Spleen (tissue), 13 donors: ENCODE measurements at places on chromosomes 12 and 14. TPM values are rescaled to one million over a fixed set of nuclear protein-coding genes. Genes with fewer than 3 reads are reported as not detected.

- DNase-seq, result no peak
- peaks cover 89% of the 10 kb centered on the region for H3K4me1 ChIP-seq
- no peaks in the 10 kb centered on the region for H3K36me3 ChIP-seq
Observed at GRCh38 chr12:108724054-108724889, 7.0 kb downstream of the CORO1C start.

DNA sequence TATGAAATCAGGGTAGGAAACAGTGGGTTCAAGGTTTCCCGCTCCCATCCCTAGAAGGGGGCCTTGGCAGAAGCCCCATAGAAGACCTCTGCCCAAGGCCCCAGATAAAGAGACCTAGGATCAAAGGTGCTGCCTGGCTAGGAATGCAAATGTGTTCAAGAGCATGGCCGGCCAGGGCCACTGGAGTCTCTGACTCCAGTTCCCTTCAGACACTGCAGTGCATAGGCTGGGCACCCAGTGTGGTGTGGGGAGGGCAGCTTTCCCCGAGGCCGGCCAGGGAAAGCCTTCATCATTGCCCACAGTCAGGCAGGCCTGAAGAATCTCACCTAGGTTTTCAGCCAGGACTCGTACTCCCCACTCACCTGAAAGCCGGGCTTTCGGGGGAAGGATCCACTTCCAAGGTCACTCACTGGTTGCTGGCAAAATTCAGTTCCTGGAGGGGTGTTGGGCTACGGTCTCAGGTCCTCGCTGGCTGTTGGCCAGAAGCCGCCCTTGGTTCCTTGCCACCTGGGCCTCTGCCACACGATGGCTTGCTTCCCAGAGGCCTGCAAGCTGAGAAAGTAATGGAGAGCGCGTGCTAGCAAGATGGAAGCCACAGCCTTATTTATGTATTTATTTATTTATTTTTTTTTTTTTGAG lies 9.7 kb upstream of the PEBP1 start:
- no peak overlapping the region for H3K4me3 ChIP-seq
- H3K27ac ChIP-seq, result peak overlapping the region; percentile 42
- H3K4me1 ChIP-seq, result no peaks in the 10 kb centered on the region

- no peaks in the 10 kb centered on the region for H3K27me3 ChIP-seq
- DNase-seq, result no peak
- H3K4me3 ChIP-seq, result no peak overlapping the region
- H3K27ac ChIP-seq, result no peak overlapping the region
- H3K4me1 ChIP-seq, result no peaks in the 10 kb centered on the region
Observed at GRCh38 chr12:101604132-101604531, 9.4 kb downstream of the MYBPC1 start.

DNA sequence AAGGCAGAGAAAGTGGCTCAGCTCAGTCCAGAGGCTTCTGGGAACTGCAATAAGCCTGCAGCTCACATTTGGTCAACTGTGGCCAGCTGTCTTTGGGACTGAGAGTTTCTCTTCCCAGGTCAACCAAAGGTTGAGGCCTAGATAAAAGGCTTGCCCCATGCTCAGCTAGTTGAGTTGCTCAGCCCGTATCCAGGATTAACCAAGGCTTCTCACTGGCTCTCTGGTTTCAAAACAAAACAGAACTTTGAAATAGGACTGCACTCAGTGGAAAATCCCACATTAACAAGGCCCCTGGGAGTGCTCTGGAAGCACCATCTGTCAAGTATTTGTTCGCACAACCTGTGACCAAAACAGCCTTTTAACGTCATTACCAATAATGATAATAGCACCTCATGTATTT lies 40.3 kb upstream of the NUAK1 start:
- no peak overlapping the region for H3K4me3 ChIP-seq
- H3K27ac ChIP-seq, result no peak overlapping the region
- H3K27me3 ChIP-seq, result peaks cover 23% of the 10 kb centered on the region

- no peaks in the 10 kb centered on the region for H3K36me3 ChIP-seq
- DNase-seq, result no peak
- H3K27ac ChIP-seq, result peak overlapping the region; percentile 75
- no peak overlapping the region for H3K4me3 ChIP-seq
- no peaks in the 10 kb centered on the region for H3K27me3 ChIP-seq
Observed at GRCh38 chr12:96421014-96421413, 20.8 kb upstream of the CDK17 start.

- H3K4me1 ChIP-seq, result no peaks in the 10 kb centered on the region
- DNase-seq, result no peak
- H3K4me3 ChIP-seq, result no peak overlapping the region
- no peaks in the 10 kb centered on the region for H3K27me3 ChIP-seq
Observed at GRCh38 chr14:98498019-98498885, 773.7 kb downstream of the BCL11B start.

GRCh38 chr14:60514741-60515491 lies 6.0 kb downstream of the SIX6 start:
- peaks cover 16% of the 10 kb centered on the region for H3K4me1 ChIP-seq
- no peaks in the 10 kb centered on the region for H3K36me3 ChIP-seq
- H3K4me3 ChIP-seq, result peak overlapping the region; percentile 30
- DNase-seq, result no peak

DNA sequence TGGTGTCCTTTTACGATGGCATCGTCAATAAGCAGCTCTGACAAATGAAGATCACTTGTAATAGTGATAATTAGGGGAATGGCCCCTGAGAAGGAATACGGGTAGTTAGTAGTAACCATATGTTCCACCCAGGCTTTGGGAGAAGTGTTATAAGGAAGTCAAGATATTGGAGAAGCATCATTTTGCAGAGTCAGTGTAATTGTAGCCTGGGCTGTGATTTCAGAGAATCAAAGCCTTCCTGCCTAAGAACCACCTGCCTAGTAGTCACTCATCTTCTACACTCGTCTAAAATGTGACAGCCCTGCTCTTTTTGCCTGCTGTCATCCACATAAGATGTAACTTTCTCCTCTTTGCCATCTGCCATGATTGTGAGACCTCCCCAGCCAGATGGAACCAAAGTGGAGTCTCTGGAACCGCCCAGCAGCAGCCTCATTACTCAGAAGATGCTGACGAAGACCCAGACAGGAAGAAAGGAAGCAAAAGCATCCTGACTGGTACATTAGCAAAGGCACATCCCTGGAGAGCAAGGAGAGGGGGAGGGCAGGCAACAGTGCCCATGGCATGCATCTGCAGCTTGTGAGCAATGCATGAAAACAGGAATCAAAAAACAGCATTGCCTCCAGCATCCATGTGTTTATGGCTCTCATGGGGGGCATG lies 12.6 kb upstream of the EDDM3A start:
- H3K36me3 ChIP-seq, result no peaks in the 10 kb centered on the region
- no peaks in the 10 kb centered on the region for H3K27me3 ChIP-seq
- DNase-seq, result no peak

- H3K4me1 ChIP-seq, result peaks cover 42% of the 10 kb centered on the region
- H3K4me3 ChIP-seq, result peak overlapping the region; percentile 30
- DNase-seq, result no peak
- peaks cover 67% of the 10 kb centered on the region for H3K27me3 ChIP-seq
Observed at GRCh38 chr14:60514378-60514740, 5.4 kb downstream of the SIX6 start.

DNA sequence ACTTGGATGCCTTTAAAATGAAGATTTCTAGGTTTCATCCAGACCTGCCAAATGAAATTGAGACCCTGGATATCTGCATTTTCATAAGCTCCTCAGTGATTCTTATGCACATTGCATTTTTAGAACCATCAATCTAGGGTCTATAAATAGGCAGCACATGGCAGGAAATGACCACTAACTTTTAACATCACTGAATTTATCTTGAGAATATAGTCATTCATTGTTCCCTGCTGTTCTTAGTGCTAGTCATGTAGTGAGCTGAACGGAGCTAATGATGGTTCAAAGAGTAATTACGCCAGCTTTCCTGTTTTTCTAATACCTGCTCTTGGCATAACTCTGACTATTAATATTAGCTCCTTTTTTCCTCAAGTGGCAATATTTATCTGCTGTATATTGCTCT lies 91.6 kb downstream of the TPH2 start:
- H3K36me3 ChIP-seq, result no peaks in the 10 kb centered on the region
- no peaks in the 10 kb centered on the region for H3K4me1 ChIP-seq
- H3K27ac ChIP-seq, result no peak overlapping the region
- DNase-seq, result no peak
- no peaks in the 10 kb centered on the region for H3K27me3 ChIP-seq

DNA sequence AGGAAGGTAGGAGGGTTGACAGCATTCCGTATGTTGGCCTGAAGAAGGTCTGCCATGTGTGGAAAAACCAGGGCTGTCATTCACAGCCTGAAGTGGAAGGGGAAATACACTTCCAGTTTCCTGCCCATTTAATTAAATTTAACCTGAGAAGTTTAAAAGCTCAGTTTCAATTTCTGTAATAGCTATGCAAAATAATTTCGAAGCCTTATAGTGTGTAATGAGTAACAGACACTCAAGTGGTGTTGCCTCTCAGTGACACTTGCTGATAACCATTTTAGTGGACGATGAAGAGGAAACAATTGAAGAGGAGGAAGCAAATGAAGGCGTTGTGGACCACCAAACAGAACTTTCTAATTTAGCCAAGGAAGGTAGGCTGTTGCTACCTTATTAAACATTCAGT lies 44.8 kb downstream of the EP400 start:
- H3K27ac ChIP-seq, result no peak overlapping the region
- DNase-seq, result no peak
- H3K27me3 ChIP-seq, result no peaks in the 10 kb centered on the region
- no peaks in the 10 kb centered on the region for H3K36me3 ChIP-seq
- no peaks in the 10 kb centered on the region for H3K4me1 ChIP-seq
- no peak overlapping the region for H3K4me3 ChIP-seq

Gene MUCL1
- not detected for total RNA-seq

Gene KRT5
- 0.29 TPM for total RNA-seq

Gene STYK1
- 0.56 TPM for total RNA-seq

Gene EPYC
- total RNA-seq, result not detected

Gene GCH1
- total RNA-seq, result 11.2 TPM

Gene SDSL
- 4.0 TPM for total RNA-seq

Gene IFNG-AS1
- total RNA-seq, result 14.3 TPM

Gene SDR9C7
- total RNA-seq, result not detected

Gene CIT
- 54.3 TPM for total RNA-seq
